ENCODE measurements at places on chromosomes 12 and 14.

- no peak for DNase-seq
These were observed 264.4 kb downstream of the FOXG1 start for GRCh38 chr14:29030970-29031369.

DNA sequence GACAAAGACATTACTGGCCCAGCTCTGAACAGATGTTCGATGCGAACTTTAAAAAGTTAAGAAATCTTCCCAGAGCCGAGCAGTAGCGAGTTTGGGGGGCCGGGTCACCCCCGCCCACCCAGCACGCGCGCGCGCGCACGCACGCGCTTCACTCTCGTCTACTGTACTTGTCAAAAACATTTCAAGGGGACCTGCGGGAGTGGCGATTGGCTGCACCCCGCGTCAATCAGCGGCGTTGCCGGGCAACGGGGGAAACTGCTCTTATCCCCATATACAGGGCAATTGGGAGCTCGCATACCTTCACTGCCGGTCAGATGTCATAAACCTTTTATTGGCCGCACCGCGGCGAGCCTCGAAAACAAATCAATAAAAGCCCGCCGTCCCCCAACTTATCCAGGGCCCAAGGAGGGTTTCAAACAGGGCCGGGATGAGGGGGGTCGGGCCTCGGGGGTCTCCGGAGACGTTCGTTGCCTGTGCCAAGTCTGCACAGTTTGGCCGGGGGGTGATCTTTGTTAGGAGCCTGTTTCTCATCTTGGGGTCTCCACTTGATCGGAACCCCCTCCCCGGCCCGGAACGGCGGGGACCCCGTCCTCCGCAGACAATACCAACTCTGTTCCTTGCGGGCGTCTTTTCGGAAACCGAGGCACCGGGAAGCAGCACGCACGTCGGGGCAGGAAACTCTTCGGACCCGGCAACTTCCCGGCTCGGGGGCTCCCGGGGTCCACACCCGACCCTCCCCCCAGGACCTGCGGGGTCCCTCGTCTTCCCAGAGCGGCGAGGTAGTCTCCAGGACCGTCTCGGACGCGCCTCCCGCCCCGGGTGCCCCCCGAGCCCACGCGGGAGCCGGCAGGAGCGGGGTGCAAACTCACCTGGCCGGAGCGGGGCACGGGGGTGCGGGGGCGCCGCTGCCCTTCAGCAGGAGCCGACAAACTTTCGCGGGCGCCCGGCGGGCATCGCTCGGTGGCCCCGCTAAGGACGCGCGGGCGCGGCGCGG lies 734 bp downstream of the FOXN3 start:
- DNase-seq: peak; percentile 89

GRCh38 chr12:127803545-127803944 lies 463.4 kb upstream of the TMEM132C start:
- DNase-seq: no peak

GRCh38 chr14:90568405-90568804 lies 171.6 kb downstream of the CALM1 start:
- no peak for DNase-seq

DNA sequence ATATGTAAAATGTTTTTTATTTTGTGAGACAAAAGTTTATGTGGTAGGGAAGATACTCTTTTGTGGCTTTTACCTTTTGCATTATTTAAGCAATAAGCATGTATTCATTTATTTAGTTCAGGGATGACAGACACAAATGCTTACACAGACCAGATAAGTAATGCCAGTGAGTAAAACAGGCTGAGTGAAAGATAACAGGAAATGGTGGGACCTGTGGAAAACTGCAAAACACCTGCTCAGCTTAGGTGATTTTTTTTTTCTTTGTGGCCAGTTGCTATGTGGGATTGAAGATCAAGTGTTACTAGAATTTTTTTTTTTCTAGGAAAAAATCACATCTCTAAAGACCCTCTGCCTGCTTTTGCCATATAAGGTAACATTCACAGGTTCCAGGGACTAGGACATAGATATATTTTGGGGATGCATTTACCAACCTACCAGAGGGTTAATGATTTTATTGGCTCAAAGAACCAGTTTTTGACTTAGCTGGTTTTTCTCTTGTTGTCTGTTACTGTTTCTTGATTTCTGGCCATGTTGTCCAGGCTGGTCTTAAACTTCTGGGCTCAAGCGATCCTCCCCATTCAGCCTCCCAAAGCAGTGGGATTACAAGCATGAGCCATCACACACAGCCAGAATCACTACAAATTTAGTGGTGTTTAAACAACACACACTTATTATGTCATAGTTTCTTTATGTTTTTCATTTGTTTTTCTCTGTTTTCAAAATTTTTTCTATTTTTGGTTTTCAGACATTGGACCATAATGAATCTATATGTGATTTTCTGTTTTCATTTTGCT lies 9.8 kb downstream of the PSMA6 start:
- DNase-seq: no peak

GRCh38 chr14:58107947-58108552 lies 44.0 kb downstream of the ARMH4 start:
- DNase-seq: no peak

DNA sequence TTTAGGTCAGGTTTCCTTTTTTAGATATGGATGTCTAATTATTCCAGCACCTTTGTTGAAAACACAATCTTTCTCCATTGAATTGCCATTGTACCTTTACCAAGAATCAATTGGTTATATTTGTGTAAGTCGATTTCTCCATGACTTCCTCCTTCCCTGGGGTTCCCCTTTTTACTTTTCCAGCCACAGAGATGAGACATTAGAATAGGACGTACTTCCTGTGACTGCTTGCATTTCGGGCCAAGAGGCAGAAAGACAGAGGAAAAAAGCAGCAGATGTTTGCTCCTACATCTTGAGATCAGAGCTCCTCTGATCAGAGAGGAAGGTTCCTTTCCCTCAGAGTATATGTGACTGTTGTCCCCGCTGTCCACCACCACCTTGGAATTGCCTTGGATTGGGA lies 453.7 kb upstream of the RGS6 start:
- DNase-seq: no peak

- no peak for DNase-seq
These were observed 48.0 kb downstream of the NT5DC3 start for GRCh38 chr12:103793046-103793445.

DNA sequence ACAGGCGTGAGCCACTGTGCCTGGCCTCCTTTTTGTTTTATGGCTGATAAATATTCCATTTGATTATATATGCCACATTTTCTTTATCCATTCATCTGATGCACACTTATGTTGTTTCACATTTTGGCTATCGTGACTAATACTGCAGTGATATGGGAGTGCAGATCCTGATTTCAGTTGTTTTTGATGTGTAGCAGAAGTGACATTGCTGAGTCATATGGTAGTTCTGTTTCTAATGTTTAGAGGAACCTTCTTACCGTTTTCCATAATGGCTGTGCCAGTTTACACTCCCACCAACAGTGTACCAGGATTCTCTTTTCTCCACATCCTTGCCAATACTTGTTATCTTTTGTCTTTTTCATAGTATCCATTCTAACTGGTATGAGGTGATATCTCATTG lies 235.9 kb downstream of the ERC1 start:
- DNase-seq: no peak

GRCh38 chr12:53550595-53550994 lies 43.3 kb upstream of the NPFF start:
- DNase-seq: no peak

GRCh38 chr12:28987538-28988324 lies 161.3 kb upstream of the FAR2 start:
- DNase-seq: no peak

DNA sequence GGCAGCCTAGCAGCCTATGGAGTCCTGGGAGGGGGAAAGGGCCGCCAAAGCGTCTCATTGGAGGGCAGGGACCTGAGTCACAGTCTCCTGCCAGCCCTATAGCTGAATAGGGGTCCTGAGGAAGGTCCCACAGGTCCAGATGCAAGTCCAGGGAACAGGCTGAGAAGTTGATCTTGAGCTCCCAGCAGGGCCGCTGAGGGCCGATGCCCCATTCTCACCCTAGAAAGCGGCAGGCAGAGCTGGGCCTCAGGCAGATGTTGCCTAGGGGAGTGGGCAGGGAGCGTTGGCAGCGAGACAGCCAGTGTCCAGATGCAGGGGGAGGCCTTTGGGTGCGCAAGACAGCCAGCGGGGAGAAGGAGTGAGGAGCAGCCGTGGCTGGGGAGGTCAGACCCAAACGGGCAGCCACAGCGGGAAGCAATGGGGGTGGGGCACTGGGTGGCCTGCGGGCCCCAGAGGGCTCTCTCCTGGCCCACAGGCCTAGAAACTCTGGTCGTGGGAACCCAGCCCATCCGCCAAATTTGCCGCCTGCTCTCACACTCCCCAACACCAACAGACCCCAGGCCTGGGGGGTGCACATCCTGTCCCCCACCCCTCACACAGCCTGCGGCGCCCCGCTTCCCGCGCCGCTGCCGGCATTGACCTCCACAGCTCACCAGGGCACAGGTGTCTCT lies 1.1 kb downstream of the HDAC7 start:
- DNase-seq: no peak

GRCh38 chr14:100888789-100889315 lies 14.7 kb downstream of the RTL1 start:
- no peak for DNase-seq

- DNase-seq: no peak
These were observed 15.3 kb downstream of the PDE3A start for GRCh38 chr12:20383612-20384011.

GRCh38 chr12:106719879-106720278 lies 54.6 kb upstream of the RIC8B start:
- no peak for DNase-seq

DNA sequence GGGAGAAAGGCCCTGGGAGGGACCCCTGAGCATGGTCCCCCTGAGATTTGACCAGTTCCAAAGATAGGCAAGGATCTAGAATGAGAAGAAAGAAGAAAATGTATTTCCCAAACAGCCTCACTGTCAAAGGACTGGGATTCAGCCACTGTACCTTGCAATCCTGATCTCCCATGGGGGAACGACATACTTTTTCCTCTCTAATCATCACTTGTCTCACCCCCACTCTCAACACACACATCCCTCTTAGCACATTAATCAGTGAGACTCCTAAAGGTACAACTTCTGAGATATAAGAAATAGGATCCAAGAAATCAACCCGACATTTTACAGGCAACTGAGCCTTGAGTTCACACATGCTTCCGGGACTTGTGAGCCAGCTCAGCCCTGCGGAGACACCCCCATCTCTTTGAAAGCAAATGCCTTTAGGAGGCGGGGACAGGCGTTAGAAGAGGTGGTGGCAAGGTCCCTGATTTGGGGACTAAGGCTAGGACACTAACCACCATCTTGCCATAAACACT lies 1.4 kb downstream of the MAP3K9 start:
- DNase-seq: no peak

- no peak for DNase-seq
These were observed 17.9 kb upstream of the NFYB start for GRCh38 chr12:104155711-104156555.

GRCh38 chr14:75323571-75323970 lies 44.9 kb downstream of the FOS start:
- DNase-seq: no peak

DNA sequence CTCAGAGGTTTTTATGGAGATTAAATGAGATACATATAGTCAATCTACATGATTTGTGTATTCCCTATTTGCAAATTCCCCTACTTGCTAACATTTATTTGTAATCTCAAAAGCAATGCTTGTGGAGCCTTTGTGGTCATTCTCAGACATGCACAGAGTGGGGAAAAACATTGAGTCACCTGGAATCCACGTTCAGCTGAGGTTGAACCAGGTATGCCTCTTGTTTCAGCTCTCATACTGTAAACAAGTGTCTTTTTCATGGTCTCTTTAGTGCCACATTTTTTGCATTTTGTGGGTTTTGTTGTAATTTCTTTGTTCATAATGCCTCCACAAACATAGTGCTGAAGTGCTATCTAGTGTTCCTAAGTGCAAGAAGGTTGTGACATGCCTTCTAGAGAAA lies 181.9 kb downstream of the BCAT1 start:
- no peak for DNase-seq

GRCh38 chr12:15196221-15196620 lies 25.0 kb downstream of the RERG start:
- DNase-seq: no peak

DNA sequence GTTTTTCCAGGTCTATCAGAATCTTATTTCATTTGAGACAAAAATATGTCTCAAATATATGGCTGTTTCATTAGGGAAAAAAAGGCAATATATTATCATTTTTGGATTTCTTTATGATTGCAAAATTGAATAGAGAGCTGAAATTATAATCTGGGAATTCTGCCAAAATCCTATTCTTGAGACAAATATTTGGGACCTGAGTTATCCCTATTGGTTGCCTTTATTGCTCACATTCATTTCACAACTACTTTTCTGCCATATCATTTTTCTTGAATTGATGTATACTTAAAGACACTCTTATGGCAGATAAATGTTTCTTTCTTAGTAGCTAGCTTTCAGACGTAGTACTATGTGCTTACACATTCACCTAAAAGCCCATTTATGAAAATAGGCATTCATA lies 241.6 kb upstream of the NOVA1 start:
- no peak for DNase-seq

- no peak for DNase-seq
These were observed 111.6 kb upstream of the NOS1 start for GRCh38 chr12:117472983-117473382.

DNA sequence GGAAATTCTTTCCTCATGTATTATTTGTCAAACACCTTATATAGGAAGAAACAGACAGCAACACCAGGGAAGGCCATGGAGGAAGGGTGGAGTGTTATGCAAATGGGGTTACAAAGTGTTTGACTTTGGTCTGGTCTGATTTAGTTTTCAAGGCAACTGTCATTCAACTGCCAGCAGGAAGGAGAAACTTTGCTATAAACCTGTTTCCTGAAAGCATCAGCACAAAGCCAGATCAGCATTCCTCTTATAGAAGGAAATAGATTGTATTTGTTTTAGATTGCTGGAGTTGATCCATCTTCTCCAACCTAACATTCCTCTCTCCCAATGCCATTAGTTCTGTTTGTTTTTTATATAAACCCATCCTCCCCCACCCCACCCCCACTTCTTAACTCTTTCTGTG lies 65.7 kb downstream of the STAB2 start:
- no peak for DNase-seq

GRCh38 chr12:114648711-114649110 lies 35.3 kb downstream of the TBX3 start:
- no peak for DNase-seq

GRCh38 chr14:92565040-92565717 lies 51.6 kb downstream of the RIN3 start:
- no peak for DNase-seq

DNA sequence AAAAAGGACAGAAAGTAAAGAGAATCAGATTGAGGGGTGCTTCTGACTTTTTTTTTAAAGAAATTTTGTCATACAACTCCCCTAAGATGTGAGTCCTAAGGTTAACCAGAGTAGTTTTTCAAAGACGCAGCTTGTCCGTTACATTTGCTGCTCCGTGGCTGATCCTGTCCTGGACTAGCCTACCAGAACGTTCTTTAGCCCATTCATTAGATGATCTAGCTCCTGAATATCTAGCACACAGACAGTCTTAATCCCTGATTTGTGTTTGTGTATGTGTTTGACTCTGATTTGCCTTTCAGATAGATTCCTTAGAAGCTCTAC lies 60.3 kb downstream of the SAMD4A start:
- no peak for DNase-seq

GRCh38 chr12:76177821-76178220 lies 93.3 kb upstream of the NAP1L1 start:
- DNase-seq: no peak
